ENCODE measurements at places on chromosomes 7 and 10. TPM values are rescaled to one million over a fixed set of nuclear protein-coding genes. Genes with fewer than 3 reads are reported as not detected.

The LOXL4 gene
- polyA plus RNA-seq, result not detected

The FZD1 gene
- polyA plus RNA-seq, result not detected

- no peak for DNase-seq
- no peaks in the 10 kb centered on the region for H3K4me1 ChIP-seq
- no peak overlapping the region for H3K27ac ChIP-seq
- H3K36me3 ChIP-seq, result no peaks in the 10 kb centered on the region
- H3K27me3 ChIP-seq, result peaks cover 5% of the 10 kb centered on the region
These were observed 260.8 kb upstream of the MKI67 start for GRCh38 chr10:128386816-128387604.

DNA sequence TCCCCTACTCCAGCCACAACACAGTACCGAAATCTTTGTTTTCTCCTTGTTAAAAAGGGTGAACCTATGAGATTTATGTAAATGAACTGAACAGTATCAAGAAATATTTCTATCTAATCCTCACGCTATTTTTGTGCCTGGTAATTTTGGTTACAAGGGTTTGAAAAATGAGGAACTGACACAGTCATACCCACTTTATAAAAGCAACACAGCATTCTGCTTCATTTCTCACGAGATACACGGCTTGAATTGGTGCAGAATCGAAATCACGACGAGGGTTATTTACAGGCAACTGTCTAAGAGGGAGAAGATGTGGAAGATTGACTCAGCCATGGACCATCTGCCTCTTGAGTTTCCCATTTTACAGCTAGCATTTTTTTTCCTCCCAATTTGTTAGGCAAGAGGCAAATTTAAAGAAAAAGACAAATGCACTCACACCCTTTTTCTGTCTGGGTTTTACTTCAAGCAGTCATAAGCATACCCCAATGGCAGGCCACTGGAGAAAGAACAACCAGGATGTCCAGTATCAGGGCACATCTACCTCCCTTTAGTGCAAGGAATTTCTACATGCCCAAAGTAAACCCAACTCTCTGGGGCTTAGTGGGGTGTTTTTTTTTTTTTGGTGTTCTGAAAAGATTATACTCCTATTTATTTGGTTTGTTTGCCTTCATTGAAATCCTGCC, 108.1 kb downstream of the ITGB8 start:
- H3K27ac ChIP-seq, result no peak overlapping the region
- H3K36me3 ChIP-seq, result no peaks in the 10 kb centered on the region
- H3K27me3 ChIP-seq, result peaks cover 5% of the 10 kb centered on the region
- no peak for DNase-seq
